MV-4-11 (cell line): ENCODE measurements at places on chromosomes 5 and 9.

GRCh38 chr5:102866237-102866600 lies 111.1 kb downstream of the PAM start:
- DNase-seq: no peak

DNA sequence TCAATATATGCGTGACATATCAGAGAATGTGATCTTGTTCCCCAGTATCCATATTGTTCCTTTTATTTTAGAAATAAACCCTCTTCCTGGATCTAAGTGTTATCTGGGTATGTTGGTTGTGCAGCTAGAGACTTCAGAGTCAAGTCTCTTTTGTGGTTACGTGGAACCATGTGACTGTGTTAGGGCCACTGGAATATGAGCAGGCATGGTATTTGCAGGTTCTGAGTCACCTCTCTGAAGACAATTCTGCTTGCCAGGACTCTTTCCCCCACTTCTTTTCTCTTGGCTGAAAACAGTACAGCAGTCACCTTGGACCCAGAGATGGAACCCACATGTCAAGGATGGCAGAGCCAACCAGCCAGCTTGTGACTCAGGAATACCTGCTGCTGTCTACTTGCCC lies 59.7 kb downstream of the ATP10B start:
- DNase-seq: peak; percentile 32

DNA sequence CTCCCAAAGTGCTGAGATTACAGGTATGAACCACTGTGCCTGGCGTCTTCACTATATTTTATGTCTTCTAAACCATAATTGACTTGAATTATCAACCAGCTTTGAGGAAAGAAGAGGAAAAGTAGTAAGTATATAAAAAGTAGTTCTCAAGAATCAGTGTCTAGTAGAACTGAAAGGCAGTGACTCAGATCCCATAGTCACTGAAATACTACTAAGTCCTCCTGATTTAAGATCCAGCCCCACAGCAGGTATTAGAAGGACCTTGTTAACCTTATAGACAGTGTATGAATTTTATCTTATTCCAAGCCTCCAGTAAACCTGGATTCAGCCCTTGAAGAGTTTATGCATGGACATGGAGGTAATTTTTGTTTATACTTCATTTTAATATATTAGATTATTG lies 31.5 kb downstream of the LNPEP start:
- no peak for DNase-seq

DNA sequence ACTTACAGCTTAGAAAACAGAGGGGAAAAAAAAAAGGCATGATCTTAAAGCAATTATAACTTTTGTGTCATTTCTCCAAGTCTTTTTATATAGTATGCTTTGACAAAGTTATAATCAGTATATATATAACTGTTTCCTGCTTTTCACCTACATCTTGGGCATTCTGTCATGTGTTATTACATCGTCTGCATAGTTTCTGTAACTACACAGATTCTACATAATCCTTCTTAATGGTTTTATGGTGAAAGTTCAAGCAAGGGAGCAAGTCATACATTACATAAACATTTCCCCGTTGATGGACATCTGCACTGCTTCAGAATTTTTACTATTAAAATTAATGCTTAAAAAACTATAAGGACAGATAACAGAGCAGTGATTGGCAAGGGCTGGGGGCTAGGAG lies 12.1 kb downstream of the FEM1C start:
- DNase-seq: no peak

DNA sequence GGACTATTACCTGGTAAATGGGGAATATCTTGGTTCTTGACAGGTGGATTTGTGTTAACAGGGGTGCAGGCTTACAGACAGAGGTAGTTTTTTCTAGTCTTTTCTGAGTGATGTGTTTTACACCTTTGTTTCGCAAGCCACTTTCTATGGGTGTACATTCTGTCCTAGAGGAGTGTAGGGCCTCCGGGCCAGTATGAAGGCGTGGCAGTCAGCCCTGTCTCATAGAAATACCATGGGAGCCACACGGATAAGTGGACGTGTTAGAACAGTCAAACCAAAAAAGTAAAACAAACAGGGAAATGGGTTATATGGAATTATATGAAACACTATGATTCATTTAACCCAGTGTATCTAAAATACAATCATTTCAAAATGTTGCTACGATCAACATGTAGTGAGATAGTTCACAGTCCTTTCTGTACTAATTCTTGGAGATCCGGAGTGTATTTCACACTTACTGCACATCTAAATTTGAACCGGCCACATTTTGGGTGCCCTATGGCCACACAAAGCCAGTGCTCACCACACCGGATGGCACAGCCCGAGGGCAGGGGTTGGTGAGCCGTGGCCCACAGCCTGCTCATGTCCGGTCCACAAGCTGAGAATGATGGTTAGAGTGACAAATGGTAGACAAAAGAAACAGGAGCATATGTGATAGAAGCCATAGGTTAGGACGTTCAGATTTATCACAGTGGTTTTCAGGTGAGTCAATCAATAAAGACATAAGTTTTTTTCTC lies 80.1 kb upstream of the IRX4 start:
- DNase-seq: no peak
